ENCODE measurements at places on chromosomes 13 and 19.

DNA sequence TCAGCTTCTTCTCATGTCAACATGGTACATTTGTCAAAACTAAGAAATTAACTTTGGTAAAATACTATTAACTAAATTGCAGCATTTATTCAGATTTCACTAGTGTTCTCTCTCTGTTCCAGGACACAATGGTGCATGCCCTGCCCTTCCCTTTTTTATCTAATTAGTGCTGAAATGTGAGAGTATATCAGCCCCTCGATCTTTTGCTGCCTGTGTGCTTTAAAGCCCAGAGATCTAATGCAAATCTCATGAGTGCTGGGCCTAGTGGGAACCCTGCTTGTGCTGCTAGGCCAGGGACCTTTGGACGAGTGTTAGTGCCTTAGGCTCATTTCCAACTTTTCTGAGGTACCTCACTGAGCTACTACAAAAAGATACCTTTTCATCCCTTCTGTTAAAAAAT, 221.1 kb upstream of the EDNRB start:
- ATAC-seq = no peak

DNA sequence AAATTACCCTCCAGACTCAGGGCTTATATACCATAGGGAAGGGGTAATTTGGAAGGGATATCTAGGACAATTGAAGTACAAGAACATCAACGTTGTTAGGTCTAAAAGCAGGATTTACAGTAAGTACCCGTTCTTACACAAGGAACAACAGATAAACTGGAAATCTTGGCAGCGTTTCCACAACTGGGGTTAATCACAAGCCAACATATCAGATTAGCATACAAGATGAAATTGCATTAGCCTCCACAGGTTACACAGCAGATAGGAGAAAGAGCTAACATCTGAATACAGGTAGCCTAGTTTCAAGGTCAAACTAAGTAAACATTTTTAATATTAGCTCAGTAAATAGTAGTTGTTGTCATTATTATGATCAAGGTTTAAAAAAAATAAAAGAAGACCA, 1214.0 kb upstream of the PCDH20 start:
- no peak for ATAC-seq

GRCh38 chr13:50685491-50685890, 158.0 kb downstream of the DLEU7 start:
- no peak for ATAC-seq

- ATAC-seq = no peak
These were observed 236.7 kb upstream of the IPO5 start for GRCh38 chr13:97716746-97717145.

DNA sequence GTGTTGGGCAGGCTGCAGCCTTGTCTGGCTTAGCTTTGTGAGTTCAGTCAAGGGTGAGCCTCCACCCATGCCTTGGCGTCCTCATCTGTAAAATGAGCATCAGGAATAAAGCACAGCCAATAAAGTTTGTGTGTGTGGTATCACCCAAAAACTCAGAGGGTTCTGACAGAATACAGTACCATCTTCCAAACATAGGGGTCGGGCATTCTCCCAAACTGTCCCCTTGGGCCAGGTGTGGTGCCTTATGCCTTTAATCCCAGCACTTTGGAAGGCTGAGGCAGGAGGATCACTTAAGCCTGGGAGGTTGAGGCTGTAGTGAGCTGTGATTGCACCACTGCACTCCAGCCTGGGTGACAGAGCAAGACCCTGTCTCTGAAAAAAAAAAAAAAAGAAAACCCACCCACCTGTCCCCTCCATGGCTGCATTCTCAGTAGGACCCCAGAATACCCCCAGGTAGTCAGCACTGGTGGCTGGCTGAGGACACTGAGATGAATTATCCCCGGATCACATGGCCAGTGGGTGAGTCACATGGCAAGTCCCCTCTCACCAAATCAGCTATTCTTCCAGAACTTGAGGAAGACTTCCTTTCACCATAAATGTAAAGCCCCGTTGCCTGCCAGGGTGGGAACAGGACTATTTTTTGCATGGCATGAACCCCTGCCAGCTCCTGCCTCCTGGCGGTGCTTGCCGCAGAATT, 18.6 kb downstream of the POP4 start:
- ATAC-seq = no peak

GRCh38 chr19:56099638-56100539, 21.2 kb downstream of the ZNF787 start:
- no peak for ATAC-seq

DNA sequence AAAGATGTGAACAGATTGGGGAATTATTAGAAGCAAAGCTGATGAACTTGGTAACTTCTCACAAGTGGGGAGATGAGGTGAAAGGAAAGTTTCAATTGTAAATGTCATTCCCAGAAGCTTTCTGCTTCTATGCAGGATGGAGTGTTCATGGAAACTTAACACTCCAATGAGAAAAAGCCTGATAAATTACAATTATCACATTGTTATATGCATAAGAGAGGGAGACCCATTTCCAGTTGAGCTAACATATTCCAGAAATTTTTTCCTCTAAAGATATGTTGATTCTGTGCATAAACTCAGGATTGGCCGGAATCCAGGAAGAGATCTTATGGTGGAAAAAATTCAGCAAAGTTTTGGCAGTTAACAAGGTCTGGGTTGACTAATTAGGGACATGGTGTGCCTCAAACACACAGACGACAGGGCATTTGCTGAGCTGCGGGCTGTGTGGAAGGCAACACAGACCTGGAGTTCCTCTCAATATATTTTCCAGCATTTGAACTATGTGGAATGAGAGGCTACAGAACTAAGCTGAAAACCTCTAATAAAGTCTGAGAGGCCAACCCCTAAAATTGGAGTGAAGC, 64.9 kb upstream of the FGF14 start:
- ATAC-seq = no peak

DNA sequence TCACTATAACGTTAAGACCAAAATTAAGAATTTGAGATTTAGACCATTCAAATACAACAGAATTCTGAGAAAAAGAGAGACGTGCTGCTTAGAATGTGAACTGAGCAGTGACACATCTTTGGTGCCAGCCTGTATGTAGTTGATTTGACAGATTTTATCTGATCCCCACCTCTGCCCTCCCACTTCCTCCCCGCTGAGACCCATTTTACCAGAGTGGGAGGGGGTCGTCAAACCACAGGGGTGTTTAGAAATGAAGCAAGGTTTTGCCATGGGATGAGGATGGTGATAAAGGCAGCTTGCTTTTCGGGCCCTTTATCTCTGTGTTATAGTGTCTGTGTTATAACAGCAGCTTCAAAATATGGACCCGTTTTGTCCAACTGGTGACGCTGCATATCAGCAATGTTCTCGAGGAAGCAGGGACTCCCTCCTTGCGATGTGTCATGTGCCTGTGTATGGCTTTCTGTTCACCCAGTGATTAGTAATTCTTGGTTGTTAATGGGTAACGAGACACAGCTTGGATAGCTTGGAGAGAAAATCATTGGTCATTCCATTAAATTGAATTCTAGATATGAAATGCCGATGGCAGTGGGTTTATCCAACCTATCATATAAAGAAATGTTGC, 125.0 kb downstream of the HS6ST3 start:
- no peak for ATAC-seq

GRCh38 chr13:80033286-80033685, 307.6 kb downstream of the SPRY2 start:
- ATAC-seq = no peak

DNA sequence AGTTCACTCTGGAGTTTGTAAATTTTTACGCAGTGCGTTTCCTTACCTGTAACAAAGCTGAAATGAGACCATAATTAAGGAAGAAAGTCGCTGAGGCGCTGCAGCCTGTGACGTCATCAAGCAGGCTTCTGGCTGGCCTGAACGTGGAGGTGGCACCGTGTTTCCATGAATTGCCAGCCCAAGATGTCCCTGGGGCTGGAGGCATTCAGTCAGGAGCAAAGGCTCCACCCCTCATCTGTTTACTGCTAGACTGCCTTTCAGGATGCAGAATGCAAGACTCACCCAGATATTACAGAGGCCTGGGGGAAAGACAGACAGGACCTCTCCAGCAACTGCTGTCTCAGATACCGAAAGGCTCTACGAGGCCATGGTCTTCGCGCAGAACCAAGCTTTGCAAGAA, 424.6 kb downstream of the TSHZ3 start:
- no peak for ATAC-seq
